ENCODE measurements at places on chromosomes 6 and 20.

DNA sequence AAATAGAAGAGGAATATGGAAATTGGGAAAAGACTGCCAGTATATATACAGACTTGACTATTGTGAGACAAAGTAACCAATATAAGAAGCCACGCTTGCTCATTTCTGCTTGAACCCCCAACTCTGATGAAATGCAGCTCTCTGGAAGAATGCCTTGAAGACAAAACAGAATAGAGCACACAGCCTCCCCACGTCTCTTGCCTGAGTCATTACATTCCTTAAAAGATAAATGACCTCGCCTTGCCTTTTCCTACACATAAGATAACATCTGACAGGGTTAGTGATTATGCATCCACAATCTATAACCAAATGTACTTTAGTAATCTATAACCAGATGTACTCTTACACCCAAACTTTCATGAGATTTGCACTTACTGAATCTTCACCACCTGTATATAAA lies 141.1 kb upstream of the EEF1E1 start:
- DNase-seq = no peak

DNA sequence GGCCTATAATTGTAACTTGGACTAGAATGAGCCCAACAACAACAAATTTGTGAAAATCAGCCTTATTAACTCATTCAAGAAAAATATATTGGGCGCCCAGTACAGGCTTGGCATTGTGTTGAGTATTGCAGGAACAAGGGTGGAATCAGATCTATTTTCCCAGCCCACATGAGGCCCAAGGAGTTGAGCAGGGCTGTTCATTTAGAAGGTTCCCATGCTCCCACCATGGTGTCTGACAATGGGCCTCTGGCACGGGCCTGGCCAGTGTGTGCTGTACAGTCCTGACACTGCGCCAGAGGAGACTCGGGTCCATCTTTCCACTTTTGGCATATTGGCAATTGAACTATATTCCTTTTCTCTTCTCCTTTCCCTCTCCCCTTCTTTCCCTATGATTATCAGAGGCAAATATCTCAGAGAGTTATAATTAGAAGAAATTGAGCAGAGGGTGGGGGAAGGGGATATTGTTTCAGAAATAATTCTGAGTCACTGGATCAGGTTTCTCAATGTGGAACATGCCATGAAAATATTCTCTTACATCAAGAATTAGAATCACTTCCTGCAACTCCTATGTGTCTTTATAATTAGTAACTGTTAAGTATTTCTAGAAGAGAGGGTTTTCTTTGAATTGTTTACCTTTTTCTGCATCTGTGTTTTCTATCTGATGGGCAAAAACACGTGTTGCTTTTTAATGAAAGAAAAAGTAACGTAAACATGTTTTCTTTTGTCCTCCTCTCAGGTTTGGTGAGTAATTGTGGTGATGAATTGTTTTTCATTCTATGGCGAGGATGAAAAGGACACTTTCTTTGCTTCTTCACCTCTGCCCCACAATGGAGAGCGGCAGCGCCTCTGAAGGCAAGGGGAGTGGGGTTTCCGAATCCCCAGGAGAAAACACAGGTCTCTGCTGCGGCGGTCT lies 209.4 kb downstream of the FOXA2 start:
- DNase-seq = no peak

DNA sequence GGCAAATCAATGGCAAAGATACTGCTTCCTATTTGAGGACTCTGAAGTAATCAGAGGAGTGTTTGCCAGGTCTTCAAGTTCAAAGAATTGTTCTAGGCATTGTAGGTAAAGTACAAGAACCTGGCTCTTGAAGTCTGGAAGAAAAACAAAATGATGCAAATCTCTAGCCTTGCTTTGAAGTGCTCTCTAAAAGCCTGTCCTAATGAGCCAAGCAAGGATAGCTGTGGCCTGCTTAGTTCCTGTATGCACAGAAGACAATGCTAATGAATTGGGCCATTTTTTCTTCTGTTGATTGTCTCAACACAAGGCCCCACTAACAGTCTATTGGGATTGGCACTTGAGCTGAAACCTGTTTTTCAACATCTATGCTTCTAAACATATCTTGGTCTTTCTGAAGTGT lies 165.0 kb upstream of the POU3F2 start:
- DNase-seq = no peak

DNA sequence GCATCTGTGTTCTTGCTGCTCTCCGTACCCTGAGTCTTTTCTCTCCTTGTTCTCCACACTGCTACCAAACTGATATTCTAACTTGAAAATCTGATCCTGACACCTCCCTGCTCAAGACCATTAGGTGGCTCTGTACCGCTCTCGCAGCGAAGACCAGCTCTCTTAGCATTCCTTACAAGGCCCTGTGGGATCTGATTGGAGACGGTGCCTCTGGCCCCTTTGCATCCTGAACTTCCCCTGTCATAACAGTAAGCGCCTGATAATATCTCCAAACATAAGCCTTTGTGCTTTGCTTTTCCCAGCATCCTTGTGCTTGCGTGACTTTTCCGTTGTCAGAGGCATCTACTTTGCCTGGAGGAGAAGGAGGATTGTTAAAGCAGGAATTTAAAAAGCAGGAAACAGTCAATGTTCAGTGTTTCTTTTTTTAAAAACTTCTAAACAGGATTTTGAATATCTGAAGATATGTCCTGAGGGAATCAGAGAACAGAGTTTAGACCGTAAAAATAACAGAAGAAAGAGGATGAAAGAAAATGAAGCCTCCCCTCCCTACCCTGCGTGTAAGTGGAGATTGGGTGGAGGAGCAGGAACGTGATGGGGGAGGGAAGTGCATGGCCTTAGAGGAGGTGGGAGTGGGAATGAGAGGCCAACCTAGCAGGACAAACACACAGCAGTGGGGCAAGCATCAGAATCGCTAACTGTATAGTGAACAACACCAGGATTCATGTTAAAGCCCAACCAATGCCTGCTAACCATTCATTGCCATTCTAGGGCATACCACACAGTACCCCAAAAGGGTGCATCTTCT lies 89.2 kb upstream of the STMND1 start:
- no peak for DNase-seq

- DNase-seq = no peak
Measured at GRCh38 chr20:2578475-2579192, 42.3 kb downstream of the TMC2 start.

- DNase-seq = no peak
Measured at GRCh38 chr6:159262586-159262985, 93.4 kb downstream of the FNDC1 start.

DNA sequence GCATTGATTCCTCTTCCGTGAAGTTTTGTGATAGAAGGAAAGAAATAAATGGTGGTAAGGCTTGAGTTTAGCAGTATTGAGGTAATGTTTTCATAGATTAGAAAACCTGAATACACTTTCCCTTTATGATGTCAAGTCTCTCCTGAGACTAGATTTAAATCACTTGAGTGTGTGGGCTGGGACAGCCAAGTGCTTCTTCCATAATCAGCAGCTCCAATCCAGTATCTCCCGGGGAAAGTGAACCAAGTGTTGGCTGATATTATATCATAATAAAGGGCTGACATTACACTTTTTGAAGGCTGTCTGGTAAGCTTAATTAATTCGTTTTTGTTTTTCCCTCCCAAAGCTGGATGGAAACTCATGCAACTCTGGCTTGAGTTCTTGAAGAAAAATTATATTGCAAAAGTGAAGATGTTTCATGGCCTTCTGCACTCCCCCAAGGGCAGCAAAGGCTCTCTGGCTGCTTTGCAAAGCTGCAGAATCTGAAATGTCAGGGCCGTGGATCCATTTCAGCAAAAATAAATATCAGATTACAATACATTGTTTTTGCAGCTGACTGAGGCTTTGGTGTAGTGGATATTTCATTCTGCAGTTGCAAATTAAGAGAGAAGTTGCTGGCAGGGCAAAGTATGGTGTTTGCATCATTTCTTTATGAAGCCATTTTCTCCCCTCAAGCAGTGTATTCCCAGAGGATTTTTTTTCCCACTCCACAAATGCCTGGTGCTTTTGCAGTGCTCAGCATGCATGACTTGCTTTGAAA lies 101.2 kb downstream of the MKKS start:
- no peak for DNase-seq

DNA sequence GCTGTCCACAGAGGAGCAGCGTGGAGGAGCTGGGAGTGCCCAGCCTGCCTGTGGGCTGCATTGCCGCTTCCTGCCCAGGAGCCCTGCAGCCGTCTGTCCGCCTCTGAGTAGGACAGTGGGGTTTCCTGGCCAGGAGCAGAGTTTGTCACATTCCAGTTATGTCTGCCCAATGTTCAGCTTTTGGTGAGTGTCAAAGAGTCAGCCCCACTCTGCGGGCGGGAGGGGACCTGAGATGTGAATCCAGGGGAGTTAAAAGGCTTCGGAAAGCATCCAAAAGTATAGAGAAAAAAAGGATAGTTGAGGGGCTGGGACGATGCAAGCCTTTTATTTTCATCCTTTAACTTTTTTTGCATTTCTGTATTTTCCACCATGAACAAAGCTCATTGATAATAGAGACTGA lies 7.2 kb upstream of the GATA5 start:
- DNase-seq = no peak

GRCh38 chr6:120328521-120328920 lies 979.0 kb upstream of the MAN1A1 start:
- no peak for DNase-seq

DNA sequence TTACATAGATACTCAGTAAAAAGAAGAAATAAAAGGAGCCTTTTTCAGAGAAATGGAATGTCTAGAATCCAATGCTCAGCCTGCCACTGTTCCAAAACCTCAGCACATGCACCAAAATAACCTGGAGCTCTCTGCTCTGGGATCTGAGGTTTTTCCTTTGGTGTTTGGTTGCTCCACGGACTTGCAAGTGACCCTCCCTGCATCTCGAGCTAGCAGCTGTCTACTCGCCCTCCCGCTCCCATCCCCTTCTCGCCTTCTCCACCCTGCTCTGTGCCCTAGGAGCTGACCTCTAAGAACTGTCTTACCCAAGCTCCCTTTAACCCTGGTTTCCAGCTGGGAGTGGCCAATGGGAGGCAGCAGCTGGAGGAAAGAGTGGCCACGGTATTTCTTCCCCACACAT lies 35.1 kb upstream of the FAM210B start:
- no peak for DNase-seq

DNA sequence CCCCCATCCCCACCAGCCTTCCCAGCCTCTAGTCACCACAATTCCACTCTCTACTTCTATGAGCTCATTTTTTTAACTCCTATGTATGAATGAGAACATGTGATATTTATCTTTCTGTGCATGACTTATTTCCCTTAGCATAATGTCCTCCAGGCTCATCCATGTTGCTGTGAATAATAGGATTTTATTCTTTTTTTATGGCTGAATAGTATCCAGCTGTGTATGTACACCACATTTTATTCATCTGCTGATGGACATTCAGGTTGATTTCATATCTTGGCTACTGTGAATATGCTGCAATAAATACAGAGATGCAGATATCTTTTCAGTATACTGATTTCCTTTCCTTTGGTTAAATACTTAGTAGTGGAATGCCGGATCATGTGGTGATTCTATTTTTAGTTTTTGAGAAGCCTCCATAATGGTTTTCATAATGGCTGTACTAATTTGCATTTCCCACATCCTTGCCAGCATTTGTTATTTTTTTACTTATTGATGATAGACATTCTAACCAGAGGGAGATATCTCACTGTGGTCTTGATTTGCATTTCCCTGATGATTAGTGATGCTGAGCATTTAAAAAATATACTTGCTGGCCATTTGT lies 194.9 kb downstream of the PACRG start:
- no peak for DNase-seq

DNA sequence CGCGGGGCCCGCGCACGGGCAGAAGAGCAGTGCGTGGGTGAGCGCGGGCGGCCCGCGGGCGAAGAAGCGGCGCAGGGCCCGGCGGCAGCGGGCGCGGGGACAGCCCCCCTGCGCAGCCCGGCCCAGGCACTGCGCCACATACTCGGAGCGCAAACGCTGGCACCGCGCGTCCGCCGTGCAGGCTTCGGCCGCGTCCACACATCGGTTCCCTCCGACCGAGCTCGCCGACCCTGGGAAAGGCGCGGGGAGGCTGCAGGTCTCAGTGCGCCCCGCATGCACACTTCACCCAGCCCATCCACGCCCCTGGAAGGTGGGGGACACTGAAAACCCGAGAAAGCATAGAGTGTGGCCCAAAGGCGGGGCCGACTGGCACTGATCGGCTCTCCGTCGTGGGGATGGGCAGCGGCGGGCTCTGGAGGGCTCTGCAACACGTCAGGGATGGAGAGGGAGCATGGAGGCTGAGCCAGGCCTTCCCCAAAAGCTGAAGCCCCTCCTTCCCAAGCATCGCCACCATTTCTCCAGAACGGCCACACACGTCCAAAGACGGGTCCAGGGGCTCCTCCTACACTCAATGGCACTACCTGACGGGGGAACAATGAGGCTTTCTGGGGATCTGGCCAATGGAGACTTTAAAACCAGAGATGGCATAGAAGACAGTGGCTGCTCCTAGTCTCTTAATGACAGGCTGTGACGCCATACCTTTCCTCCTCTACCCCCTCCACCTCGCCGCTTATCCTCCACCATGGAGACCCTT lies 2.0 kb downstream of the GFRA4 start:
- DNase-seq = no peak

DNA sequence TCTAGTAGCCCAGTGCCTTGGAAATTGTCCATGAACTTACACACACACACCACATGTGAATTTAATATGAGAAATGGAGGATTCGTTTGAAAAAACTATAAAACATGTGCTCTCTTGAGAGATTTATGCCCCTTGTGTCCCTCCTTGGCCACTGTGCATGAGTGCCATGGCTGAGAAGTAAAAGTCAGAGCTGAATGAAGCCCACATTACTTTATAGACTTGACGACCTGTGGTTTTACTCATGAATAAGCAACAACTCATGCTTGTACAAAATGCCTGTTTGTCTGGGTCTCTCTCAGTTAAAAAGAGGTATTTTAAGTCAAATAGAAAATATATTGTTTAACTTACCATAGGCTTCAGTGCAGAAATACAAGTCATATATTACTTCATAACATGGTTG lies 102.7 kb downstream of the KCNQ5 start:
- no peak for DNase-seq

DNA sequence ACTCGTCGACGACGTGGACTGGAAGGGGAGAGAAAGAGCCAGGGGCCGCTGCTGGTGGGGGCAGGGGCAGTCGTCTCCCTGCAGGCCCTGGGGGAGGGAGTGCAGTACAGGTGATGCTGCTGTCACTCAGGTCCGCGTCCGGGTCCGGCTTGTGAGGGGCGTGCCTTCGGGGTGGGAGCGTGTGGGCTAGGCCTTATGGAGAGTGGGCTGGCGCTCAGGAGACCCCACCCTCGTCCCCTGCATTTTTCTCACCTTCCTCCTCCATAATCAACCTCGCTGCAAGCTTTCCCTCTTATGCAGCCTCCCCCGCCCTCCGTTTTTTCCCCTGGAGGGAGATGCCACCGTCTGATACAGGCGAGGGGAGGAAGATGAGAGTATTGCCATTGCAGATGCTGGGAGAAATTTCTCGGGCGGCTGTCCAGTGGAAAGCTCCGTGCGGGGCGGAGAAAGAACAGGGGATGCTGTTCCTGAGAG lies 632 bp downstream of the PCMT1 start:
- no peak for DNase-seq

GRCh38 chr6:152380993-152381898 lies 255.9 kb downstream of the SYNE1 start:
- no peak for DNase-seq

All from cortex of kidney (tissue), 1 donor.